ENCODE measurements at places on chromosomes 11 and 22.

- H3K27me3 ChIP-seq: no peaks in the 10 kb centered on the region
- H3K4me3 ChIP-seq: no peak overlapping the region
- peaks cover 13% of the 10 kb centered on the region for H3K4me1 ChIP-seq
- H3K36me3 ChIP-seq: peaks cover 10% of the 10 kb centered on the region
- no peak overlapping the region for H3K27ac ChIP-seq
Measured at GRCh38 chr11:73498343-73498742, 99.6 kb downstream of the FAM168A start.

DNA sequence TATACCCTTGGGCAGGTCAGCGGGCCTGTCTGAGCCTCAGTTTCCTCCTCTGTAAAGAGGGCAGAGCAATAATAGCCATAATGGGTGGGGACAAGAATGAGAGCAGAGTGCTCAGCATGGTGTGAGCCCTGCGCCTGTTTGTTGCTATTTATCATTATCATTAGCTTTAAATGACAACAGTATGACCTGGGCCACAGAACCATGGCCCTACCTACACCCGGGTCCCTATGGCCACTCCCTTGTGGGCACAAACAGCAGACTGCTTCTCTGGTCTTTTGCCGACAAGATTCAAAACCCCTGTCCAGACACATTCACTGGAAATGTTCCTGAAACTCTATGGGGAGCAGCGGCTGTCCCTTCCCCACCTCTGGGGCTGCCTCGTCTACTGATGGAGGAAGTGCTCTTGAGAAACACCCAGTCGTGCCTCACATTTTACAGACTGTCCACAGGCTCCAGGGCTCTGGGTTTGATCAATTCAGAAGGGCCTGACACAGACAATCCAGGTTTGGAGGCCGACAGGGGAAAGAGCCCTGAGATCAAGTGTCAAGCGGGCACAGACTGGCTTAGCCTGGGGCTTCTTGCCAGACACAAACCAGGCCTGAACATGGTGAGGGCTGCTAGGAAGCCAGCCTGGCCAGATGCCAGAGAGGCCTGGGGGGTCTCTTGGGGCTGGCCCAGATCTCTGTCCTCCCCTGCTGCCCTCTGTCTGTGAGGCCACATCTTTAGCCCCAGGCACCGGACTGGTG, 112.5 kb upstream of the CD82 start:
- DNase-seq: no peak
- H3K4me3 ChIP-seq: no peak overlapping the region
- no peaks in the 10 kb centered on the region for H3K4me1 ChIP-seq
- no peak overlapping the region for H3K27ac ChIP-seq

DNA sequence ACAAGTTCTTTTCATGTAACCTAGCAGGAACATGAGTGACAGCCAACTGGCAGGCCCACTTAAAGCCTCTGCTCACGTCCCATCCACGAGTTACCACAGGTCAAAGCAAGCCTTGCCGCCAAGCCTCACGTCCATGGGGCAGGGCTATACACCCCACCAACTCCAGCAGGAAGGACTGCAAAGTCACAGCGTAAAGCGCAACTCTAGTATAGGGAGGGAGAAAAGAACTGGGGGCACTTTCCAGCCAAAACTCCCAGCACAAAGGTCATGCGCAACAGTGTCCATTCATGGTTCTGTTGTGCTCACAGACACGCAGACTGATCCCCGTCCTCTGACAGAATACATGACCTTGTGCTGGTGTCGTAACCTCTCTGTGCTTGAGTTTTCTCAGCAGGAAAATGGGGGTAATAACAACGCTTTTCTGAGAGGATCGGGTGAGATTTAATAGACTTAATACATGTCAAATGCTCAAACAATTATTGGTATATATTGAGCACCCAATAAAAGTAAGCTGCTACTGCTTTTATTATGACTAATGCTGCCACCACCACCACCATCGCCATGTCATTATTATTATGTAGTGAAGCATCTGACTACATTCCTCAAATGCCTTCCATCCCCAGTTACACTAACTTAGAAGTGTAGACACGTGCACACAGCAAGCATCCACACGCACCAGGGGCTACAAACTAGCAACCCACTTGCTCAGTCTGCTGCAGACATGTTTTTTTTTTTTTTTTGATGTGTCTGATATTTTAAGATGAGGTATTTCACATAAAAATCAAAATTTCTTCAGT, 104.4 kb upstream of the PARVA start:
- DNase-seq: no peak
- H3K36me3 ChIP-seq: no peaks in the 10 kb centered on the region

DNA sequence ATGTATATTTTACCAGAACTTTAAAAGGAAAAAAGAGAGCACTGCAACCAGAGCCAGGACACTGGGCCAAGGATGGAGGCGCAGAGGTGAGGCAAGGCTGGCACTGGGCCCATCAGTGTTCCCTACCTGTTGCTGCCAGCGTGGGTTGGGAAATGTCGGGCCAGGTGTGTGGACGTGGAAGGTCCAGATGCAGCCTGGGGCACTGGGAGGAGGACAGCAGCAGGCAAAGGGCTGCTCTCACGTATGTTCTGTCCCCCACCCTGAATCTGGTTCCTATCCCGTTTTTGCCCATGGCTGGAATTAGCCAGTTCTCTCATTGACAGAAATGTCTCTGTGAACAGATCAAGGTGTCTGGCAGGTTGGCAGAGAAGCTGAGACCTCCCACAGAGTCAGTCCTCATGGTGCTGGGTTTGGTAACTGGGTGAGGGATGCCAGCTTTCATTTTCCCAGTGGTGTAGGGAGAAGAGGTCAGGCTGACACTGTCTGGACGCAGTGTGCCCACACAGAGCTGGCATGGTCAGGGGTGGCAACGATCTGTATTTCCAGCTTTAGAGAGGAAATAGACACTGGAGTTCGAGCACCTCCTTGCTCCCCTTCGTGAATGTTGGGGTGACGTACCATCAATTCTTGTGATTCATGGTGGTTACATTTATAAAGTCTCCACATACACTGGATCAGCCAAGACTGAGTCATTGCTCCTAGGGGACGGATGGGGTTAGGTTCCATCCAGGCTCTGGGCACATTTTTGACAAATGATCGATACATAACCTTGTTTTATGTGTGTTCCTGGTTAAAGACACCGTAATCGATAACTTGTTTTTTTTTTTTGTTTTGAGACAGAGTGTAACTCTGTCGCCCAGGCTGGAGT, 4.3 kb upstream of the PNPLA3 start:
- peaks cover 10% of the 10 kb centered on the region for H3K27me3 ChIP-seq
- peaks cover 3% of the 10 kb centered on the region for H3K36me3 ChIP-seq
- H3K4me3 ChIP-seq: no peak overlapping the region
- peaks cover 4% of the 10 kb centered on the region for H3K4me1 ChIP-seq
- H3K27ac ChIP-seq: no peak overlapping the region
